ENCODE measurements at places on chromosomes 16 and 17.

- no peak for DNase-seq
Observed at GRCh38 chr17:31279401-31279800, 17.6 kb downstream of the OMG start.

GRCh38 chr17:76524598-76525512, 12.7 kb downstream of the CYGB start:
- peak; percentile 80 for DNase-seq

DNA sequence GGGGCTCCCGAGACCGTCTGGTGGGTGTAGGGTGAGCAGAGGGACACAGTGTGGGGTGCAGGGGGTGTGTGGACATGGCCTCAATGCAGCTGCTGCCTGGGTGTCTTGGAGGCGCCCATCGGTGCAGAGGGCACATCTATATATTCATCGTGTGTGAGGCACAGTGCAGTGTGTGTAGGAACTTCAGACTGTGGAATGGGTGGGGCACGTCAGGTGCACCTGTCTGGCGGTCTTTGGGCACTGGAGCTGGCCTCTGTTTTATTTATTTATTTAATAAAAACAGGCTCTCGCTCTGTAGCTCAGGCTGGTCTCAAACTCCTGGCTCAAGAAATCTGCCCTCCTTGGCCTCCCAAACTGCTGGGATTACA, 16.8 kb downstream of the LASP1 start:
- no peak for DNase-seq

DNA sequence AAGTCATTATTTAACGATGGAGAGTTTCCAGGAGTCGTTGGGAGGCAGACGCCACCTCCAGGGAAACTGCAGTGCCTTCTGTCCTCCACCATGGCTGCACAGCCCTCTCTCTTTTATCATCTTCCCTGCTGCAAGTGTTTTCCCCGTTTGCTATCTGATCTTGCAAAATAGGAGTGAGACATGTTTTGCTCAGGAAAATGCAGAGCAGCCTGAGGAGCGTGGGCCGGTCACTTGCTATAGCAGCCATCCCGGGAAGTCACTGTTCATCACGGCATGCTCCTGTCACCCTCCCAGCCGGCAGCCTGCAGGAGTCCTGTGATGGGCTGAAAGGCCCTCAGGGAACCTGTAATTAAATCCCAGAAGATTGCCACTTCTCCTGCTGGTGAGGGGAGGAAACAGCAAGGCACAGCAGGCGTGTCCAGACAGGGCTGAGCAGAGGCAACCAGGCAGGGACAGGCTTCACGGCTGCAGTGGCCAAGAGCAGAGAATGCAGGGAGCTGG, 143.1 kb downstream of the GSG1L start:
- no peak for DNase-seq

DNA sequence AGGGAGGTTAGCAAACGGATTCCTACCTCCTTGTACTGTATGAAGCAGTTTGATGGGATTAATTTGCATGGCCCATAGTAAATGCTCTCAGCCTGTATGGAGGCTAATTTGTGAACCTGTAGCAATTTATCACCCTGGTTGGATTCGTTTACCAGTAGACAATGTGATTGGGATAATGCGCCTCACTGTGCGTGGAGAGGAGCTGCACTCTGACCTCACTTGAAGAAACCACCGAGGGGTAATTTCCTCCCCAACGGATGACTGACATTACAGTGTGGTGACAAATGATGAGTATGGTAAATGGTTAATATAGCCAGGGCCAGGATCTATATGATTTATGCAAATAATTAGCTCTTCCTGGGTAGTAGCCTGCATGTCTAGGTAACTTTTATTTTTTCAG, 479.1 kb upstream of the RBFOX1 start:
- DNase-seq = no peak

DNA sequence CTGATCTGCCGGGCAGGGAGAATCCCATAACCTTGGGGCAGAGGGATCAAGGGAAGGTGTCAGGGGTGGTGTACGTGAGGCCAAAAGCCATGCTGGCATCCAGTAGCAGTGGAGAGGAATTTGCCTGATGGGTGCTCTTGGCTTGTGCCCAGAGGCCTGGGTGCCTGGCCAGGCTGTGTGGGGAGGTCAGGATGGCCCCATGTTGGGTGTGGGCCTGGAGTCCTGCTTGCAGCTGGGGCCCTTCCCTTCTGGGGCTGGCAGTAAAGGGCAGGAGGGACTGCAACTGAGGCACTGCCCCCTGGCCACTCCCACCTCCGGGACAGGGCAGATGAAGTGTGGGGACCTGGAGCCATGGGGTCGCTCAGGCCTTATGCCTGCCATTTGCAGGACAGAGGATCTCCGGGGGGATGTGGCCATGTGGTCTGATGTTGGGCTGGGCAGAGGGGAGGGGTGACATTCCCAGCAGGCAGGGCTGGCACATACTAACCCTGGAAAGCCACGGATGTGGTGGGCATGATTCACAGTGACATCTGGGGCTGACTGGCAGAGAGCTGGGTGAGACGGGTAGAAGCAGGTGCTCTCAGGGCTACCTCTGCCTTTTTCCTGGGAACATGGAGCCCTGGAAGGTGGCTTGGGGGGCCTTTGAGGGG, 3.5 kb downstream of the FMNL1 start:
- DNase-seq = no peak
